ENCODE measurements at places on chromosomes 2 and 18.

DNA sequence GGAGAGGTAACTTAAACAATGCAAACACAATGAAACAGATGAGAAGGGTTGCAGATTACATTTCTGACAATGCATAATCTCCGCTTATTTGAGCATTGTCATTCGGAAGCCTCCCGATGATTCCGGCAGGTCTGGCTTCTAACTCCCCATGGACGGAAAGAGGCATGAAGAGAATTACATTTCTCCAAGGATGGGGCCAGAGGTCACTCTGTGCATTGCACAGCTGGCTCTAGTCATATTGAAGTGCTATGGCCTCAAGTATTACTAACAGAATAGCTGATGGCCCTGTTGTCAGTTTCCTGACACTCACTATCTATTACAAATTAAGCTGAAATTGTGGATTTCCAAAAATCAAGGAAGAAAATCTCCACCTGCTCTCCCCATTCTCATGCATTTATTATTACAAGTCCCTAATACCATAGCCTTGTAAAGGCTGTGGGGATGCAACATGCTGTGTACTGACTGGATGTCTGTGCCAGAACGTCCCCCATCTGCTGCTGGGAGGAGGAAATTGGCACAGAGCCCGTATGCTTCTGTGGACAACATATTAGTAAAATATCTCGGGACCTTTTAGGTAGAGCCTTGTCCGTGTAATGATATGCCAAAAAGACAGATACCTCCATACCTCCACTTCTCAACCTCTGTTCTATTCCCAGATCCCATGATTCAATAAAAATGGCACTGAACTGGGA is 168.1 kb downstream of the SETBP1 start:
- peak; percentile 71 for DNase-seq

- no peak for DNase-seq
These were observed 32.8 kb downstream of the FAM178B start for GRCh38 chr2:96953611-96953978.

- DNase-seq, result no peak
These were observed 357.6 kb upstream of the CWC22 start for GRCh38 chr2:180364719-180365118.

DNA sequence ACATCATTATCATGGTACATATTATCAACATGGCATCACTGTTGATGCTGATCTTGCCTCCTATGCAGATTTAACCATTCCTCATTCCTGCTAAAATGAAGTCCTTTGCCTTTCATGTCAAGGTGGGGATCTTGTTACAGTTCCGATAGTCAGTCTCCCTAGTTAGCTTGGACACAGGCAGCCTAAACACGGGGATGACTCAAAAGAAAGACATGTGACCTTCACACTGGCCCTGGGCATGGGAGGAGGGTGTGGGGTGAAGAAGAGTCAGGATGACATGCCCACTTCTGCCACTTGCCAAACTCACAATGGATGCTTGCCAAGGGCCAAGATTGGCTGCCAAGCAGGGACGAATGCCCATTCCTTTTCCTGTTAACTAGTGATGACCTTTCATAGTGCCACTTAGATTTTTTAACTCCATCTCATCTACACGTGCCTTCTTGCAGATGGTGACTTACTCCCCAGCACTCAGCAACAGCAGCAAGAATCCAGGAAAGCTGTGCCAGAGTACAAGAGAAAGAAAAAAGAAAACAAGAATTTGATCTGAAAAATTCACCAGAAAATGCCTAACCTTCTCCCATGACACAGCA is 13.9 kb upstream of the SLC1A4 start:
- no peak for DNase-seq

DNA sequence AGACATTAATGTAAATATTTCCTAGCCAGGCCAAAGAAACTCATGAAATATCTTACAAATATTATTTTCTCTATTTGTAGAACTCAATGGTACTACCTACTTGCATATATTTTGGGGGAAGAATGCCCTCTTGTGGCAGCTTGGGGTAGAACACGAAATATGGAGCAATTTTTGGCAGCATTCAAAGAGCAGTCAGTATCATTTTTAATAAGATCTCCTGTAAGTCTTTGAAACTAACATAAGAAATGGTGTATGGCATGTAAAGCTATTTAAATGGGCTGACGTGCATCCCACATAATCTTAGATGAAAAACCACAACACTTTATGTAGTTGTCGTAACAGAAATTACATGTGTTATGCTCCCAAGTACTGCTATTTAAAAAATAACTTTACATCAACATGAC is 62.3 kb upstream of the CCDC195 start:
- DNase-seq, result no peak

- no peak for DNase-seq
These were observed 18.4 kb upstream of the YES1 start for GRCh38 chr18:830315-830901.

- no peak for DNase-seq
These were observed 17.6 kb upstream of the ADI1 start for GRCh38 chr2:3536682-3537632.

- DNase-seq, result no peak
These were observed 228.8 kb downstream of the ETAA1 start for GRCh38 chr2:67625690-67626475.

DNA sequence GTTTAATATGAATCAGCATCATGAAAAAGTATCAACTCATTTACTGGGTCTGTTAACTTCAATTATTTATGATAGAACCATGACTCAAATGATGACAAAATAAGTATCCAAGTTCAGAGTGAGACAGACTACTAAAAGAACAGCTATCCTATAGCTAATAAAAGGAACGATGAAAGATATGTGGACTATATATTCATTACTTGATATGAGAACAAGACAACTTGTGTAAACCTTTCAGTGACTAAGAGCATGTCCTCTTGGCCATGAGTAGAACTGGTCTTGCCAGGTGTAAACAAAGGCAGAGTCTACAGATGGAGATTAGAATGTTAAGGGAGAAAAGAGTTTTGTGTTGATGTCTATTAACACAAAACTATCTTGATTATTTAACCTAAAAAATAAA is 360.4 kb upstream of the ZC3H15 start:
- no peak for DNase-seq

GRCh38 chr18:59939127-59939526 is 39.3 kb downstream of the PMAIP1 start:
- DNase-seq, result no peak

DNA sequence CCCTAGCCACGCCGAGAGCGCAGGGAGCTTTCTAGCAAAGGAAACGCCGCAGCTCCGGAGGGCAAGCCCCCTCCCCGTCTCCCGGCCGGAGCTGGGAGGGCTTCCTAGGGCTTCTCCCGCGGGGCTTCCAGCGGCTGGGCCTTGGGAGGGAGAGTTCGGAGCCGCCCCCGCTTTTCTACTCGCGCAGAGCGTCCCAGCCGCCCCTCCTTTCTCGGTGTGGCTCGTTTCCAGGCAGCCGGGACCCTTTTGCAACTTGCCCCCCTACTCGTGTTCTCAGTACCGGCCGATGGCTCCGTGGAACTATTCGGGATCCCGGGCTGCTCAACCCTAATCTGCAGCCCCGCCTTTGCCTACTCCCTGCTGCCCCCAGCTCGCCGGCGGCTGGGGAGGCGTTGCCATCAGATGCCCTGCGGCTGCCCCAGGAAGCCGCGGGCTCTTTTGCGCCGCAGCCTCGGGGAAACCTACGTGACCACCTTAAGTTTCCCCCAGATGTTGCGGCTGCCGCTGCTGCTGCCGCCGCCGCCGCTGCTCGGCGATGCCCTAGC is 1.5 kb upstream of the NR4A2 start:
- DNase-seq, result peak; percentile 45

- DNase-seq, result no peak
These were observed 66.6 kb downstream of the RIF1 start for GRCh38 chr2:151476287-151476686.

- peak; percentile 18 for DNase-seq
These were observed 20.0 kb downstream of the LANCL1 start for GRCh38 chr2:210456571-210456970.

DNA sequence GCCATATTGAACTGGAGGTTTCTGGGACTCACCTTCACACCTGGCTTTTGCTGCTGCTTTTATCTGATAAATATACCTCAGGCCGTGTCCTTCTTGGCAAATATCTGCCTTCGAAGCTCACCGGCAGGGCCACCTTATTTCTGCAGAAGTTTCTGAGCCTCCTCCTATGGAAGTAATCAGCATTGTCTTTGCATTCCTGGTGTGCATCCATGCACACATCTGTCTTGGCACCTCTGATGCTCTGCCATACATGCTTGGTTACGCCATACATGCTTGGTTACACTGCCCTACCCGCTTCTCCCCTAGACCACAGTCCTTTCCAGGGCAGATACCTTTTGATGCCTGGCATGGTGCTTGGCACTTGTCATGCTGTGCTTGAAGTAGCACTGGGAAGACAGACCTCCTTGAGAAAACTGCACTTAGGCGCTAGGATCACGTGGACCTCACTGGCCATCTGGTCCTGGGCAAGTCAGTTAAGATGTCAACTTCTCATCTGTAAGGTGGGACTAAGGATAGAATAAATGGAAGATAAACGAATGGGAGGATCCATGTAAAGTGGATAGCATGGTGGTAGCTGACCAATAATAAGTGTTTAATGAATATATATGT is 66.8 kb downstream of the ZNF236 start:
- DNase-seq, result no peak

DNA sequence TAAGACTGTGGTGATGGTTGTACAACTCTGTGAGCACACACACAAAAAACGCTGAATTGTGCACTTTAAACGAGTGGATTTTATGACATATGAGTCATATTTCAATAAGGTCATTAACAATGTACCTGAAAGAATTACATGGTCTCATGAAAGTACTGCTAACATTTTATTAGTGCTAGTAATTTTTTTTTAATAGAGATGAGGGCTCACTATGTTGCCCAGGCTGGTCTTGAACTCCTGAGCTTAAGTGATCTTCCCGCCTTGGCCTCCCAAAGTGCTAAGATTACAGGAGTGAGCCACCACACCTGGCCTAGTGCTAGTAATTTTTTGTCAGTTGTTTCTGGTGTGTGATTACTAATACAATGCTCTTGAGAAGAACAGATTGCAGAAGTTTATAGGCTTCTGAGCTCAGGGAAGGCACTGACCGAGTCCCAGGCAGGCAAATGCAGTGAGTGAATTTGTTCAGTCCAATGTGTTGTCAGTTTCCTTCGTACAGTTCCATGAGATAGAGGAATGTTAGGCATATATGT is 177.0 kb downstream of the TGIF1 start:
- DNase-seq, result no peak

DNA sequence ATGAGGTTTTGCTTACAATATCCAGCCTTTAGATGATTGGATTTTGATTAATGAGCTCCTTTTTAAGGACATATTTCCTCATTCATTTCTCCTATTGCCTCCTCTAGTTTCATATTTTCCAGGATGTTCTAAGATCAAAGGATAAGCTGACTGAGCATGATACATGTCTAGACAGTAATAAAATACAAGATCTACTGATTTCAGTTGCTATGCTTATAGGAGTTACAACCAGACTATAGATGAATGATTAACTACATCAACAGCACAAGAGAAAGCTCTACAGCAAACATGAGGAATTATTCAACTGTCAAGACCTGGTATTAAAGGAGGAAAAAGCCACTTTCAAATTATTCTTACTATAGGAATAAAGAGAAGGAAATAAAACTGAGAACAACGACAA is 85.0 kb upstream of the LINC00305 start:
- DNase-seq, result no peak

DNA sequence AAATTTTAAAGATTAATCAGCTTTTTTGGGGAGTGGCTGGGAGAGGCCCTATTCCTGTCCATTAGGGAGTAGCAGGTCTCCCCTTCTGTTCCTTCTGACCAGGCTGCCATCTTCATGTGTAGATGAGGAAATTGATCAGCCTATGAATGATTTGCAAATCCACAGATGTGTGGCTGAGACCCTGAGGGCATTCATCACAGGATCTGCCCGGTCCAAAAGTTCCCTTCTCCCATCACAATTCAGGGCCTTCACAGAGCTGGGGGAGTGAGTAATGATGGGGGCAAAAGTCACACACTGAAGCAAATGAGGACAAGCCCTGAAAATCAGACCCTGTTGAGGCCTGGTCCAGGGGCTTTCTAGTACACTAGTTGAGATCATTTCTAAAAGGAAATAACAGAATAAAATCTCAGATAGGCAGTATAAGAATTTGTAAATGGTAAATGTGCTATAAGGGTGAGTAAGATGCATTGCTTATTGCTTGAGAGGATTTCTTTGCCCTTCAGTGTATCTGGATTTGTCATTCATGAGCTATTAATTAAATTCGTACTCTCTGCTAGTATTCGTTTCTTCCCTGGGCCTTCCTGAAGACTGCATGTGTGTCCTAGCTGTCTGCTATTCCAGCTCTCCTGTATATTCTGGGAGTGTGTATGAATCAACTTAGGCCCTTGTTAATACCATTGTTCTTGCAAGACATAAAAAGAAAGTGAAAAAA is 53.2 kb downstream of the SETBP1 start:
- no peak for DNase-seq

GRCh38 chr2:228575897-228576296 is 394.4 kb upstream of the SPHKAP start:
- DNase-seq, result no peak

- no peak for DNase-seq
These were observed 305.5 kb upstream of the KYNU start for GRCh38 chr2:142571934-142572333.

- DNase-seq, result no peak
These were observed 228.3 kb upstream of the SETBP1 start for GRCh38 chr18:44452346-44452745.

Measured in COR-L47 (cell line).